ENCODE measurements at places on chromosomes 7 and 10.

GRCh38 chr10:1268831-1269230 is 212.6 kb downstream of the WDR37 start:
- DNase-seq, result no peak

DNA sequence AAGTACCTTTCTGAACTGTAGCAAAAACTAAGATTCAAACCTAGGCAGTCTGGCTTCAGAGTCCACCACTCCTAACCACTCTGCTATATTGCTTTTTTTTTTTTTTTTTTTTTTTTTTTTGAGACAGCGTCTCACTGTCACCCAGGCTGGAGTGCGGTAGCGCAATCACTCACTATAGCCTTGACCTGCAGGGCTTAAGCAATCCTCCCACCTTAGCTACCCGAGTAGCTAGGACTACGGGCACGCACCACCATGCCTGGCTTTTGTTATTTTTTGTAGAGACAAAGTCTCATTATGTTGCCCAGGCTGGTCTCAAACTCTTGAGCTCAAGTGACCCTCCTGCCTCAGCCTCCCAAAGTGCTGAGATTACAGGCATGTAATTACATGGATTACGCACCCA is 10.1 kb upstream of the SLF2 start:
- no peak for DNase-seq

DNA sequence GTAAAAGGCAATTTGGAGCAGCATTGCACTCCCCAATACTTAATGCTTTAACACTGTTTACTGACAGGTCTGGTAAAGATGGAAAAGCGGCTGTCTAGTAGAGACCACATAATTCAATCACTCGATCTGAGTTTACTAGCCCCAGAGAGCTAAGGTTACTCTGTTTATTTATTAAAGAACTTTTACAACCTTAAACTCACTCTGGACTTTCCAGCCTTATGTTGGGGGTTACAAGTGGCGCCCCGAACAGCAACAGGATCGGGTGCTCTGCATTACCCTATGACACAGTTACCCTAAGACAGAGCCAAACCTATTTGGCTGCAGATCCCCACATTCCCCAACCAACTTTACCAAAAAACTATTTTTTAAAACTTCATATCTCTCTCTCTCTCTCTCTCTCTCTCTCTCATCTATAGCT is 43.9 kb downstream of the MRPS24 start:
- no peak for DNase-seq

- DNase-seq, result no peak
Observed at GRCh38 chr10:124298891-124299290, 119.8 kb downstream of the OAT start.

- no peak for DNase-seq
Observed at GRCh38 chr10:88995156-88995876, 4.7 kb downstream of the FAS start.
